ENCODE measurements at places on chromosomes 5 and 9.

DNA sequence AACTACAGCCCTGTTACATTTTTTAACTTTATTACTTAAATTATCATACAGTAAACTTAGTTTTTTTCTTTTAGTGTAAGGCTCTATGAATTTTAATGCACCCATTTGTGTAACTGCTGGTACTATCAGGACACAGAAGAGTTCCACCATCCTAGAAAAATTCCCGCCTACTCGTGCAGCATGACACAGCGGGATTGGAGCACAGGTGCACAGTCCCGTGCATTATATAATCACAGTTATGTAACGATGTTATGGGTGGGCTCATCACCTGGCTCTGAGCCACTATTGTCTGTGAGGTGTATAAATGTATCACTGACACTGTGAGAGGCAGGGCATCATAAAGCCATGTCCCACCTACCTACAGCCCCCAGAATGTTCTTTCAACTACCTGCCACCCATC, 80.7 kb downstream of the DRD1 start:
- DNase-seq: no peak

GRCh38 chr9:73531658-73532057, 380.0 kb downstream of the ANXA1 start:
- DNase-seq: no peak

DNA sequence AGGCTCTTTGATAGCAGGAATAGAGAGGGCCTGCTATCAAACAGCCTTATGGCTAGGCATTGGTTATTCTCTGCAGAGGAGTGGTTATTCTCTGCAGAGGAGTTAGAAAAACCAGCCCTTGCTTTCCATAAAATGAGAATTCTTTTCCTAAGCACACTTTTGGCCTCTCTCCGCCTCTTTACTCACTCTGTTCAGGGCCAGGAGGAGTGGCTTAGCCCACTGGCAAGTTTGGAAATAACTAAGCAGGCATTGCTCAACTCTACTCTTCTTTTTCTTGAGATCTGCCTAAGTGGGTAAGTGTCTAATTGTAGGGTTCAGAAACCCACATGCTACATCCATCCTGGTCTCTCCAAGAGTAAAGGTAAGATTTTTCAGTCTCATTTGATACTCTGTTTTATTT, 341.7 kb downstream of the KIAA0825 start:
- no peak for DNase-seq

DNA sequence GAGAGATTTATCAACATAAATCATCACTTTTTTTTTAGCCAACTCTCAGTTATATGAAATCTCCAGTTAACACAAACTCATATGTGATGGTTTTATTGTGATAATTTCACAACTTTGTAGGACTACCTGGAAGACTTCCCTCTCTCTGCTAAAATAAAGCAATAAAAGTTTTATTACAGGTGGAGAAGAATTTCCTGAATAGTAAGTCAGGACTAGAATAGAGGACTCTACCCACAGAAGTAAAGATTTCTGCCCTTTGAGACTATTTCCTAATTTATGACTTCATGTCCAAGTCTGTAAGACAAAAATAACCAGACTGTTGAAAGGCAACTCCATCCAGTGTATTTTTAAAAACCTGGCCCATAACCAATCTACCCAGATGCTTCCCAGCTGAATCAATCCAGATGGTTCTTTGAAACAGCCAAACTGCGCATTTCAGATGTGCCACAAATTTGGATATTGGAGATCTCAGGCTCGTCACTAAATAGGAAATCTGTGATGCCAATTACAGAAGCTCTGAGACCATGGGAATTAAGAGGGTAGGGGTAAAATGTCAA, 234.0 kb upstream of the NMUR2 start:
- no peak for DNase-seq

- no peak for DNase-seq
Observed at GRCh38 chr5:137129886-137130680, 369.0 kb downstream of the SPOCK1 start.

DNA sequence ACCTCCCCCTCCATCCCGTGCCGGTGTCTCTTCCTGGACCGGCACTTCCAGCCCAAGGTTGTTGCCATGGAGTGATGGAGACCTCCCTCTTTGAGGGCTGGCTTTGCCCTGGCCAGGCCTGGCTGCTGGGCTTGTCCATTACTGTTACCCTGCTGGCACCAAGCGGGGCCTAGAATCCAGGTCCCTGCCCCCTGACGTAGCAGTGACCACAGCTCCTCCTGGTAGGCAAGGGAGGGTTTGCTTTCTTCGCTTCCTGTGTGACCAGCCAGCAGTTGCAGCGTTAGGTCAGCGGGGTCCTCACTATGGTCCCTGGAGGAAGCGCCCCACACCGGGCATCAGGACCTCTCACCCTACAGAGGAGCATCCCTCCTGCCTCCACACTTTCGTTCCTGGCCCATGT, 146.7 kb upstream of the COL5A1 start:
- DNase-seq: no peak

DNA sequence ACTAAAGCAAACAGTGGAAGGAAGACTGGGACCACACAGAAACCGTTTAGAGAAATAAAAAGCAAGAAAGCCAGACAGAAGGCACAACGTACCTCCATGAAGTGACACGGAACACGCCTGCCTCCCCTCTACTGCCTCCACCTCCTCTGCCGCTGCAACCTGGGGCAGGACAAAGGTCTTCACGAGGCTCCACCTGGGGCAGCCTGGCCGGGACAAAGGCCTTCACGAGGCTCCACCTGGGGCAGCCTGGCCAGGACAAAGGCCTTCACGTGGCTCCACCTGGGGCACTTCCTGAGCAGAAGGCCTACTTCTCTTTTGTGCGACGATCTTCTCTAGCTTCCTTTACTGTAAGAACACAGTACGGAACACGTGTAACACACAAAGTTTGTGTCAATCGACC, 11.7 kb downstream of the QSOX2 start:
- DNase-seq: no peak

DNA sequence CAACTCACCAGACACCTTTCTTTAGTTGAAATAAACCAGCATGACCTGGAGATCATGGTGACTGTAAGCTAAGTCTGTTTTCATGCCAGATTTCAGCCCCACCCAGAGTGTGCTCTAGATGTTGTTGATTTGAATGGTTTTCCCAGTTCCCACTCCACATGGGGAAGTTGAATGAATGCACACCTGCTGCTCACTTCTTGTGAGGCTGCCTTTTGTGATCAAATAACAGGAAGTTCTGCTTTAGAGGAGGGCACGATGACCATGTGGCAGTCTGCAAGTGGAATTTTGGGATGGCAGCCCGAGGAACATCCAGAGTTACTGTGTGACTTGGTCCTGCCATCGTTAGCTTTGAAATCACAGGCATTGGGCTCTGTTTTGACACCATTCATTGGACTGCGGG, 18.7 kb downstream of the SLC46A2 start:
- DNase-seq: no peak

DNA sequence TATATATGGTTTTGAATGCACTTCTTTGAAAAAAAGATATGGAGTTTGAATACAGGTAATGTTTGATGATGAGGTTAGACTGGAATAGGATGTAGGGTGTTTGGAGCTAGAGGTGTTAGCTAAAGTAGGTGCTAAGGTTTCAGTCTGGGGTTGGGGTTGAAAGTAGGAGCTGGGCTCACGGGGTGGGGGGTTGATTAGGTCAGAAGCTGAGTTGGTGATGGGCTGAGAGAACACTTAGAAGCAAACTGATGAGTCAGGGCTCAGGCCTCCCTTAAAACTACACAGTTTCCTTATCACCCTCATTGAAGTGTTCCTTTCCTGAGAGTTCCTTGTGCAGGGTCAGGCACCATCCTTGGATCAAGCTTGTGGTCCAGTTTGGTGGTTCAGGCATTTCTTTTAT, 308.8 kb upstream of the ADAMTS16 start:
- no peak for DNase-seq

DNA sequence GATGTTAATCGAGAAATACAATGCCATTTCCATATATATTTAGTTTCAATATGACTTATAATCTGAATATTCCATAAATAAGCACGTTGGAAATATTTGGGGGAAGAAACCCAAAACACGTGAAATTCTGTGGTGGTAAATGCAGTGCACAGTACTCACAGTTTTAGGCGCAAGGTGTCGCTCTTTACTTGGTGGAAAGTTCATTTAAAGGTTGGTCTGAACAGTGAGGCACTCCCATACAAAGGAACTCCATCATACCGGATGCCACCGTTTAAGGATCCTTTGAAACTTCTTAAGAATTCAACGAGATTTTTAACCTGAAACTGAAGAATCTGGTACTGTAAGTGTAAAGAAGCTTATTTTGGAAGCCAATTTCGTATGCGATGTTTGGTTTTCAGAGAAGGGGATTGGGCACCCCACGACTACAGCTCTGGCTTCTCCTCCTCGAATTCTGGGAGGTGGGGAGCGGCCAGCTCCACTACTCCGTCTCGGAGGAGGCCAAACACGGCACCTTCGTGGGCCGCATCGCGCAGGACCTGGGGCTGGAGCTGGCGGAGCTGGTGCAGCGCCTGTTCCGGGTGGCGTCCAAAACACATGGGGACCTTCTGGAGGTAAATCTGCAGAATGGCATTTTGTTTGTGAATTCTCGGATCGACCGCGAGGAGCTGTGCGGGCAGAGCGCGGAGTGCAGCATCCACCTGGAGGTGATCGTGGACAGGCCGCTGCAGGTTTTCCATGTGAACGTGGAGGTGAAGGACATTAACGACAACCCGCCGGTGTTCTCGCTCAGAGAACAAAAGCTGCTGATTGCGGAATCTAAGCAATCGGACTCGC, at the start of gene PCDHA11:
TSS of gene PCDHA11 (plus strand) at position 237 of the 834 bp plus-strand sequence. CDS start at position 384, 147 bp downstream.
- DNase-seq: no peak

GRCh38 chr5:25448190-25448621, 803.4 kb upstream of the CDH10 start:
- DNase-seq: no peak

DNA sequence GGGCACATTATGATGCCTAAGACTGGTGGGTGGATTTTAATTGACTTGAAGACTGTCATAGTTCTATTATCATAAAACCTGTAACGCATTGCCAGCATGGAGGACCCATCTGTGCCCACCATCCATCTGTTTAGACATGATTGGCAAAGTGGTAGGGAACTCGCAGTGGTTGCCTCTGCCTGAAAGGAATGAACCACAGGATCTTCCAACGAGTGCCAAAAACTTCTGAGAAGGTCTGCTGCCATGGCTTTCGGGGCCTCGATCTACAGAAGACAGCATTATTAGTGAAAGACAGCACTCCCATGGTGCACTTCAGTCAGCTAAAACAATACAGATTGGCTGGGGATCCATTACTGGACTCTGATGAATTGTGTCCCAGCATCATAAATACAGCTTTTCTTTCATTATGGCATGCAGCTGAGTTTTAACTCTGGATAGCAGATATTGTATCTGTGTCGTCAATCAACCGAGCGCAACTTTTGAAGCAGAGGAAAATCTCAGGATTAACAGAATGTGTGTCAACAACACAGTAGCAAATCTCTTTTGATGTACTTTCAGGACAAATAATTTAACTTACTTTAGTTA, 74.3 kb downstream of the ZDHHC21 start:
- no peak for DNase-seq

DNA sequence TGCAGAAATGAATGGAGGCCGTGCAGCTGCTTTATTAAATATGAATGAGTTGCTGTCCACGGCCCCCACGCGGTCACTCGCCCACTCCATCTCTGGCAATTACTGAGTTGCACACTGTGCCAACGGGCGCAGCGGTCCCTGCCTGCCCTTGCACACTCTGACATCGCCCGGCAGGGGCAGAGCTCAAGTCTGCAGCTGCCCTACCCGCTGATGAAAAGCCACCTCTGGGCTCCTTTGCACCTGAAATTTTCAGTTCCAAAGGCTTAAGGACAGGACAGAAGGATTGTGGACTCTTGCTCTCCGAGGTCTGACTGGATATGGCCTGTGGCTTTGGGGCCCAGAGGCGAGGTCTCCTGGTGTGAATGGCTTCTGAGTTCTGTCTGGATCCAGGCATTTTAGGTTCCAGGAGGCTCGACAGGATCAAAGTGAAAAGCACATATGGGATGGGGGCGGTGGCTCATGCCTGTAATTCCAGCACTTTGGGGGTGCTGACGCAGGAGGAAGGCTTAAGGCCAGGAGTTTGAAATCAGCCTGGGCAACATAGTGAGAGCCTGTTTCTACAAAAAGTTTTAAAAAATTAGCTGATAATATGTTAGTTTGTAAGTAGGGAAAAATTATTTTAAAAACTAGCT, 201.8 kb downstream of the PAX5 start:
- no peak for DNase-seq

DNA sequence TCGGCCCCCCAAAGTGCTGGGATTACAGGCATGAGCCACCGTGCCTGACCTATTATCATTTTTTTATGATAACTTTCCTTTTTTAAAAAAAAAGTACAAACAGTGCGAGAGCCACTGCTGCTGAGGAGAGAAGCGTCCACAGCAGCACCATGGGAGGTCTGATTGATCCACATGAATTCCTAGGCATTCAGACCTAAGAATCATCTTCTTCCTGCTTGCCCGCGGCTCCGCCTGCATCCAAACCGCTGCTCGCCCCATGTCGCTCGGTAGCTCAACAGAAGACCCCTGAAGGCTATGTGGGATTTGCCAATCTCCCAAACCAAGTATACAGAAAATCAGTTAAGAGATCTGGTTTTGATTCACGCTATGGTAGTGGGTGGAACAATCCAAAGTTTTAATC, 102.0 kb downstream of the GABBR2 start:
- no peak for DNase-seq

DNA sequence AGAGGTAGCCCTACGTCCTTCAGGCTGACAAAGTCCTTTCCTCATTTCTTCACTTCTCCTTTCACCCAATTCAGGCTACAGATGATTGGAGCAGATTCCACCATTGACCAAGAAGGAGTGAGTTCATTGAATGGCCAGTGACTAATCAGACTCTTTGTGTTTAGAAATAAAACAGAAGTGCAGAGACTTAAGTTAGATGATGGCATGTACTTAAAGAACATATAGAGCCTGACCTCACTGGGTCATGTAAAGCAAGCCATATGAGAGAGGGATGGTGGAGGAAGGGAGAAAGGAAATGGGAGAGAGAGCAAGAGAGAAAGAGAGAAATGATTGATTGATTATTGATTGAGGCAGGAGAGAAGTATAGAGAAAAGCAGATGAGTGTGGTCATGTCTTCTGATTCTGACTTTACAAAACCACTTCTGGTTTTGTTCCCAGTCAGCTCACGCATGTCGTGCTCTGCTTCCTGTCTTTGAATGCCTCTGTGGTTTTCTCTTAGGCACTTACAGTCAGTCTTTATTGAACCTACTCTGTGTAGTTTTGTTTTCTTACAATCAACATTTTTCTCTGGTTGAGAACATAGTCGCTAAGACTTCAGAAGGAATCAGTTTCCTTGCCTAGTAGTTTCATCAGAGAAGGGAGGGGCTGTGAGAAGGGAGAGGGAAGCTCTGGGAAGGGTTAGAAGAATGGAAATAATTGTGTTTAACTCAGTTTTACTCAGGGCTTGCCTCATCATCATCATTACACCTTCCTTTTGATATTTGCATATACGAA, 149.2 kb upstream of the KLF9 start:
- no peak for DNase-seq

DNA sequence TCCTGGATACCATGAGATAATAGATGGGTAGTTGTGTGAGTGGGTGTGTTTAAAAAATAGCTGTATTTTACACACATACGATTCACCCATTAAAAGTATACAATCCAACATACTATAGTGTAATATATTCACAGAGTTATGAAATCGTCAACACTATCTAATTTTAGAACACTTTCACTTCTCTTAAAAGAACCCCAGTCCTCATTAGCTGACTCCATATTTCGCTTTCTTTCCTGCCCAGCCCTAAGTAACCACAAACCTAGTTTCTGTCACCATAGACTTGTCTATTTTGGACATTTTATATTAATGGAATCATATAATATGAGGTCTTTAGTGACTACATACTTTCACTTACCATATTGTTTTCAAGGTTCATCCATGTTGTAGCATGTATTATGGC, 63.8 kb upstream of the S1PR3 start:
- DNase-seq: no peak
